GM18507 (cell line): ENCODE measurements at places on chromosomes 13 and 19.

- DNase-seq: no peak
These were observed 930 bp downstream of the ZNF136 start for GRCh38 chr19:12163826-12164225.

DNA sequence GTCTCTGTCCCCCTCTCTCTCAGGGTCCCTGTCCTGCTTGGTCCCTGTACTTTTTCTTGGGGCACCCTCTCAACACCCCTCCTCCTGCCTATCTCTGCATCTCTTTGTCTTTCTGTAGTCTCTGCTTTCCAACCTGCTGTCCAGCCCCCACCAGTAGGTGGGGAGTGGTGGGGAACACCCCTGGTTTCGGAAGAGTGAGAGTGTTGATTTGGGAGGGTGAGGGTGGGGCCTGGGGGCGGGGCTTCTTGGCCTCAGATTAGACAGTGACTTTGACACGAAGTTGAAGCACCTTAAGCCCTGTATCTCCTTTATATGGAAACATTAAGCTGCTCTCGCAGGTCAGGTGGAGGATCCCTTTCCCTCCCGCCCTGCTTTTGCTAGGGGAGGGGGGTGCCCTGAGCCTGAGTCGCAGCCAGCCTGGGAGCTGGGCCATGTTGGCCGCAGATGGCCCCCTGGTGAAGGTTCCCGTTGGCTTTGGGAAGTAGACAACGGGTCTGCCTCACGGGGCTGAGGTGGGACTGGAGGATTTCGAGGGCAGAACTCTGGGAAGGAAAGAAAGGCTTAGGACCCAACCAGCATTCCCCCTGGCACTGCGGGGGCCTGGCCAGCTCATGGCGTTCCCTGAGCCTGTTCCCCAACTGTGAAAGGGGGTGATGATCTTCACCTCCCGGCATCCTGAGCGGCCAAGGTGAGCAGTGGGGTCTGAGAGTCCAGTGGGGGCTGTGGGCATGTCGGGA, at the start of gene KCNJ14:
Gene KCNJ14 (plus strand): TSS at position 404 of the 737 bp plus-strand sequence. CDS start 6,151 bp downstream, outside the sequence.
- no peak for DNase-seq

- DNase-seq: no peak
These were observed 526.9 kb downstream of the MYO16 start for GRCh38 chr13:109156181-109156935.

DNA sequence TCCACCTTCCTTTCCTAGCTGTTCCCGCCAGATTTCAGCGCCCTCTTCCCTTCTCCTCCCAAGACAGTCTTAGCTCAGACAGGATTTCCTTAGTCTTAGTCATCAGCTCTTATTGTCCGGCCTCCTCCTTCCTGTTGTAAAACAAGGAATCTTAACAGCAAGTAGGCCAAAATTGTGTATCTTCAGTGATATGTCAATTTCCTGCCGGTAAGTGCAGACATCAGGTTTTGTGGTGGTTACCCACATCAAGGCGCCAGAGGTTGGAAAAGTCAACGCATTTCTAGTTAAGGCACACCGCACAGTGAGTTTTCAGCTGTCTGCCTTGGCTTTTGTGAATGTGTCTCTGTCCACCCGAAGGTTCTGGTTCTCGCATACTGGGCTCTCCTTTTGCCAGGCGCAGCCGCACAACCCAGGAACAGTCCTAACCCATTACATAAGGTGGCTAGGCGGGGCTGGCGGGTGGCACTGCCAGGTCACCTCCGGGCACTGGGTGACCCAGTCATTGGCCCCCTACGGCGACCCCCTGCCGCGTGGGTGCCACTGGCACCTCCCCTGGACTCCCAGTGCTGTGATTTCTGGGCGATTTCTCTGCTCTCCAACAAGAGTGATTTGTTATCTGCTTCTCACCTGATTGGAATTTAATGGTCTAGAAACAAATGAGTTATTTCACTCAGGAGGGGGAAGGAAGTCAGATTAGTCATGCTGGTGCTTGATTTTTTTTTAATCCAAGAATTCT, 12.9 kb downstream of the COL4A2 start:
- no peak for DNase-seq

DNA sequence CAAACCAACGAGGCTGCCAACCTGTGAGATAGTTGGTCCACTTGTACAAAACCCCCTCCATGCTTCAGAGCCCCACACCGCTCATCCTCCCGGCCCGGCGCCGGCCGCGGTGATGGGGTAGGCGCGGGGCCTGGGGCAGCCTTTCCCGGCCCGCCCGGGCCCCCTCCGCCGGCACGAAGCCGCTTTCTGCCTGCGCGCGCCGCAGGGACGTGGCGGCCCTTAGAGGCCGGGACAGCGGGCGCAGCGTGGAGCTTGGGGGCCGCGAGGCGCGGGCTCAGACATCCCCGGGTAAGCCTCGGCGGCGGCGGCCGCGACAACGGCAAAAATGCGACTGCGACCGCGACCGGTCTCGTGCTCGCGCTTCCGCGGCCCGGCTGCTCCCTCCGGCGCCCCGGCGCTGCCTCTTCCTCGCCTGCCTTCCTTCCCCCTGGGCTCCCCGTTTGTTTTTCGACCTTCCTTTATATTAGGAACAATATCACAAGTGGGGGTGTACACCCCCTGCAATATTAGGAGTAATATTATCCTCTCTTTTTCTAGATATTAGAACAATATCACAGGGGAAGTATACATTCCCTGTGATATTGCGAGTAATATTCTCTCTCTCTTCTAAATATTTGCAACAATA, 53.9 kb upstream of the CEACAM21 start:
- no peak for DNase-seq

- no peak for DNase-seq
These were observed 326.9 kb downstream of the FGF9 start for GRCh38 chr13:21997726-21998125.

DNA sequence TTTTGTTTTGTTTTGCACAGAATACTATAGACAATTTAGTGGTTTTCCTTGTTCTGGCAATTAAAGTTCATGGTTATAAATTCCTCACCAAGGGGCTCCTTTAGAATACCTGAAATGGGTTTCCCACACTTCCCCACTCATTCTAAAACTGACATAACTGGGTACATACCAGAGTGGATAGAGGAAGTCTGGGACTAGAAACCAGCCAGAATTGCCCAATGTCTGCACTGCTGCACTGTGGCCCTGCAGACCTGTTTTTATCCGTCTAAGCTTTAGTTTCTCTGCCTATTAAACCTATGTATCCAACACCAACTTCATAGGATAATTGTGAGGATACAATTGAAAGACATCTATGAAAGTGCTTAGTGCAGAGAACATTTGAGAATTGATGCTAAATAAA, 498.6 kb downstream of the KCTD12 start:
- no peak for DNase-seq

- DNase-seq: no peak
These were observed 4.4 kb downstream of the EFNB2 start for GRCh38 chr13:106530980-106531481.

DNA sequence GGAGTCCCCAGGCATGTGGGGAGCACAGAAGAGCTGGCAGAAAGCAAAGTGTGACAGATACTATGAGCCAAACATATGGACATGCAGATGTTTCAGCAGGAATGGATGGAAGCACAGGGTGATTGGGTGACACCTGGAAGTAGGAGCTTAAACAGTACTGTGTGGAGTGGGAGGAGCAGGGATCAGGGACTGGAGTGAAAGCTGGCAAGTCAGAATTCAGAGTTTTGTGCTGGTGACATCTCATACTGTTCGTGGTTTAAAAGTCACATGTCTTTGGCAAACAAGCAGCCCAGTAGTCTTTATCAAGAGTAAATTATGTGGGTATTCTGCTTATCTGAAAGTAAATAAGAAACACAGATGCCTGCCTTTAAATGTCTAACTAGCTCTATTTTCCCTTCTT, 408.2 kb downstream of the COG6 start:
- no peak for DNase-seq

DNA sequence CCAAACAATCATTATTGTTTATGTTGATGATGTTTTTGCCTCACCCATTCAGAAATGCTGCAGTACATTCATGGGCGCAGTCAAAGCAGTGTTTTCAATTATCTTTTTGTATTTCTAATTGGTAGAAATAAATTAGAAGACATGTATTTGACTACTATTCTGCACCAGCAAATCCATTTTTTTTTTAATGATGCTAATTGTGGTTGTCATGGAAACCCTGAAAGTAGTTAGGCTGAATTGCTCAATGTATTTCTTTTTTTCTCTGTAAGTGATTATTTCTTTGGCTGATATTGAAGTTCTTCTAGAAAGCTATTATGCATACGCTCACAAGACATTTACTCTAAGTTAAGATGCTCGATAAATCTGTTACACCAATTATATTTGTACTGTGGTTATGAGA, 101.2 kb downstream of the RFC3 start:
- DNase-seq: no peak

DNA sequence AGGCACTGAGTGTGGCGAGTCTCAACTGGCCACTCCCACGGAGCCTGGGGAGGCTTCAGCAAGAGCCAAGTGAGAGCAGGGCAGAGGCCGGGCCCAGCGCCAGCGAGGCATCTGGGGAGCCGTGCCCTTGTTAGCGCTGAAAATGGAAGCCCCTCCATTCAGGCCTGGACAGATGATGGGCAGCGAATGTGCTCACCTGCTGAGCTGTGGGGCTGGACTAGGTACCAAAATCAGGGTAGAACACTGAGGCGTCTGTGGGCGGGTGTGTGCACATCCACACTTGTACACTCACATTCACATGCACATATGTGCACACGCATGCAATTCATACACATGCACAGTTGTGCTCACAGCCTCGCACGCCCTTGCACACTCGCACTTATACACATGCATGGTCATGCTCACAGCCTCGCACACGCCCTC, 20.7 kb downstream of the NAXD start:
- no peak for DNase-seq

DNA sequence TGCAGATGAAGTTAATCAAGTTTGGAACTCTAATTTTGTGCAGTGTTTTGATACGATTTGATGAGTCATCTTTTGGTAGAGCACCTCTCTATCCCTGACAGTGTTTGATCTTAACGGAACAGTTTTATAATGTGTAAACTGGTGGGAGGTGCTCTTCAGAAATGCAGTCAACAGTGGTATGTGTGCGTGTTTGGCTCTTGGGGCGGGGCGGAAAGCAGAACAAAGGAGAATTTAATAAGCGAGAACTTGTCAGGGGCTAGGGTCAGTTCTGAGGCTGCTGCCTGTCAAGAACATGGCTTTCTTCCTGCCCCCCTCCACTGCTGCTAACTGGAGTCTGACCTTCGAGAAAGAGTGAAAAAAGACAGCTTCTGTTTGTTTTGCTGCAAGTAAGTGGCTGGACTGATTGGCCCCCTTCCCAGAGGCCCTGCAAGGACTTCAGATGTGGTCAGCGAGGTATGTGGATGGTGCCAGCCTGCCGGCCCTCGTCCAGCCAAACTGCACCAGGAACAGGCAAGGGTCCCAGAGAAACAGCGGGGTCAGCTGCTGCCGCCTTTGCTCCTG, 40.8 kb downstream of the BBC3 start:
- DNase-seq: no peak

DNA sequence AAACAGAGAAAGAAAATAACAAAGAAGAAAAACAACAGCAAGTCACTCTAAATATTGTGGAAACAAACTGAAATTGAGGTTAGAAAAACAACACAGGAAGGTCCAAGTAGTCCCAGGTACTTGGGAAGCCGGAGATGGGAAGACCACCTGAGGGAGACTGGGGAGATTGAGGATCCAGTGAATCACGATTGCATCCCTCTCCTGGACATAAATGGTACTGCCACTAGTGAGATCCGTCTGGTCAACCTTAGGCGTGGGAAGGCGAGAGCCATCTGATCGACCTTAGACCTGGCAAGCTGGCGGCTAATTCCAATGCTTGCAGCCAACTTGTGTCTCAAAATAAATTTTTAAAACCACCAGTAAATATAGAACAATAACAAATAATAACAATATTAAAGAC, 81.9 kb downstream of the ZNF726 start:
- no peak for DNase-seq

DNA sequence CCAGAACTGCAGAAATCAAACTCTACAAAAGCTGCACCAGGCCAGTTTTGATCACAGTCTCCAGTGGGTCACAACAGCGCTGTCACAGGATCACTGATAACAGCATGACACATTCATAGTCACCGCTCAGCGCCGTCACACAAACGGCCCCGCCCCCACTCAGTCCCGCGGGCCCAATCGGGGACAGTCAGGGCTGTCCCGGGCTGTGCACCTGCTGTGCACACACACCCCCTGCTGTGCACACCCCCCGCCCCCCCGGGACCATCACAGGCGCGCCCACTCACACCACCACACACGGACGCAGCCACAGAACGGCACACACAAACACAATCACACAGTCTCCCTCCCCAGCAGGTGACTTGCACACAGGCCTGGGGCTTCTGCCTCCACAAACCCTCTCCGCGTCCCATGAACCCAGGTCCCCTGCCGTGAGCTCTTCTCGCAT, 435 bp upstream of the ZNF382 start:
- DNase-seq: peak; percentile 54

DNA sequence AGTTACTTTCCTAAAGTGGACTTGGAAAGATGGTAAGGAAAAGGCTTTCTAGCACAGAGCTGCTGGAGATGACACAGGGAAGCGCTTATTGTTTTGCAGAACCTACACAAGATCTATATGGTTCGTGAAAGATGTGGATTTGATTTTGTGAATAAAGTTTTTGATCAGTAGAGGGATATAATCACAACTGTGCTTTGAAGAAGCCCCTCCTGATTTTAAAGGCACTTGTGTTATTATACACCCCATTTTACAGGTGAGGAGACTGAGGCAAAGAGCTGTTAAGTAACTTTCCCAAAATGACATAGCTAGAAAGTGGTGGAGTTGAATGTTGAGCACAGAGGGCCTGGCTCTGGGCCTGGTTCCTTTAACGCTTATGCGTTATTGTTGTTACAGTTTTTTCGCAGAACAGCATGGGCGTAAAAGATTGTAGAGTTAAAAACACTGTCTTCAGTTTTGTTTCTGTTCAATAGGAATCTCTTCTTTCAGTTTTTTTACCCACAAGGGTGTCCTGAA, 1.4 kb downstream of the TDRD3 start:
- no peak for DNase-seq

DNA sequence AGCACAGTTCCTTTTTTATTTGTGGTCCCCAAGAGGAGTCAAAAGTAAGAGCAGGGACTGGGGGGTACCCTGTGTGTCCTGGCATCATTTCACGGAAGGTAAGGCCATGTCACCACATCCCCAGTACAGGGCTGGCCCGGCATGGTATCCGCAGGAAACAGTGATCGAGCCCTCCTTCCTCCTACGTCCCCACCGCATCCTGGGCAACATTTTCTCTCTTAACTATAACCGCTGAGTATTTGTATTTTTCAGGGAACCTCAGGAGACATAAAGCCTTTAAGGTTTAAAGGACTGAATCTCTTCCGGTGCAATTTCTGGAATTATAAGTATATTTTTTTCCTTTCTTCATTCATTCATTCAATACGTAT, 13.6 kb upstream of the LATS2 start:
- no peak for DNase-seq

- DNase-seq: peak; percentile 76
These were observed at the start of gene GADD45GIP1 for GRCh38 chr19:12956446-12957388. GADD45GIP1 (minus strand) TSS chr19:12957223; CDS start chr19:12957212, 11 bp downstream.
